AG04449 (cell line): ENCODE measurements at places on chromosomes 6 and 20.

GRCh38 chr6:27565839-27566779 is 93.2 kb upstream of the ZNF184 start:
- DNase-seq: no peak

DNA sequence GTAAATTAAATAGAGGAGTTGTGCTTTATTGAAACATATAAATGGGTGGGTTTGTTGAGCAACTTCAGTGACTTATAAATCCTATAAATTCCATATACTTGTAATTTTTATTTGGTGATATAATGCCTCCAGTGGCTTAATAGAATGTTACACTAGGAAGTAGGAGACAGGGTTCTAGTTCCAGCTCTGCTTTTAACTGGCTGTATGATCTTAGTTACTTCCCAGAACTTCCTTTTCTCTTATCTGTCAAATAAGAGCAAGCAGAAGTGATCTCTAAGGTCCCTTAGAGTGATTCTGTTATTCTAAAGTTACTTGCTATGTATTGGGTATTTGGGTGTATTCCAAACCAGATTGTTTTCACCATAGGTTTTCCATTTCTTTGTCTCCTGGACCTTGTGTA is 10.2 kb downstream of the ZSCAN23 start:
- DNase-seq: no peak

- no peak for DNase-seq
Observed at GRCh38 chr6:16367571-16367970, 129.2 kb downstream of the GMPR start.

DNA sequence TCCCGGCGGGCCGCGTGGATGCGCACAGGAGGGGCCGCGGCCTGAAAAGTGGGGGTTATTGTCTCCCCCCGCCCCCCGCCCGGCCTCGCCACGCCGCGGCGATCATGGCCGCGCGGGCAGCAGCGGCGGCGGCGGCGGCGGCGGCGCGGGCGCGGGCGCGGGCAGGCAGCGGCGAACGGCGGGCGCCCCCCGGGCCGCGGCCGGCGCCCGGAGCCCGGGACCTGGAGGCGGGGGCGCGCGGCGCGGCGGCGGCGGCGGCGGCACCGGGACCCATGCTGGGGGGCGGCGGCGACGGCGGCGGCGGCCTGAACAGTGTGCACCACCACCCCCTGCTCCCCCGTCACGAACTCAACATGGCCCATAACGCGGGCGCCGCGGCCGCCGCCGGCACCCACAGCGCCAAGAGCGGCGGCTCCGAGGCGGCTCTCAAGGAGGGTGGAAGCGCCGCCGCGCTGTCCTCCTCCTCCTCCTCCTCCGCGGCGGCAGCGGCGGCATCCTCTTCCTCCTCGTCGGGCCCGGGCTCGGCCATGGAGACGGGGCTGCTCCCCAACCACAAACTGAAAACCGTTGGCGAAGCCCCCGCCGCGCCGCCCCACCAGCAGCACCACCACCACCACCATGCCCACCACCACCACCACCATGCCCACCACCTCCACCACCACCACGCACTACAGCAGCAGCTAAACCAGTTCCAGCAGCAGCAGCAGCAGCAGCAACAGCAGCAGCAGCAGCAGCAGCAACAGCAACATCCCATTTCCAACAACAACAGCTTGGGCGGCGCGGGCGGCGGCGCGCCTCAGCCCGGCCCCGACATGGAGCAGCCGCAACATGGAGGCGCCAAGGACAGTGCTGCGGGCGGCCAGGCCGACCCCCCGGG is 637 bp downstream of the ARID1B start:
- DNase-seq: no peak

GRCh38 chr6:73058736-73059135 is 166.6 kb downstream of the KHDC1L start:
- DNase-seq: peak; percentile 45

- DNase-seq: no peak
Observed at GRCh38 chr6:43687079-43687436, 533 bp downstream of the MRPS18A start.

- no peak for DNase-seq
Observed at GRCh38 chr20:51715163-51715855, 52.9 kb downstream of the ATP9A start.

DNA sequence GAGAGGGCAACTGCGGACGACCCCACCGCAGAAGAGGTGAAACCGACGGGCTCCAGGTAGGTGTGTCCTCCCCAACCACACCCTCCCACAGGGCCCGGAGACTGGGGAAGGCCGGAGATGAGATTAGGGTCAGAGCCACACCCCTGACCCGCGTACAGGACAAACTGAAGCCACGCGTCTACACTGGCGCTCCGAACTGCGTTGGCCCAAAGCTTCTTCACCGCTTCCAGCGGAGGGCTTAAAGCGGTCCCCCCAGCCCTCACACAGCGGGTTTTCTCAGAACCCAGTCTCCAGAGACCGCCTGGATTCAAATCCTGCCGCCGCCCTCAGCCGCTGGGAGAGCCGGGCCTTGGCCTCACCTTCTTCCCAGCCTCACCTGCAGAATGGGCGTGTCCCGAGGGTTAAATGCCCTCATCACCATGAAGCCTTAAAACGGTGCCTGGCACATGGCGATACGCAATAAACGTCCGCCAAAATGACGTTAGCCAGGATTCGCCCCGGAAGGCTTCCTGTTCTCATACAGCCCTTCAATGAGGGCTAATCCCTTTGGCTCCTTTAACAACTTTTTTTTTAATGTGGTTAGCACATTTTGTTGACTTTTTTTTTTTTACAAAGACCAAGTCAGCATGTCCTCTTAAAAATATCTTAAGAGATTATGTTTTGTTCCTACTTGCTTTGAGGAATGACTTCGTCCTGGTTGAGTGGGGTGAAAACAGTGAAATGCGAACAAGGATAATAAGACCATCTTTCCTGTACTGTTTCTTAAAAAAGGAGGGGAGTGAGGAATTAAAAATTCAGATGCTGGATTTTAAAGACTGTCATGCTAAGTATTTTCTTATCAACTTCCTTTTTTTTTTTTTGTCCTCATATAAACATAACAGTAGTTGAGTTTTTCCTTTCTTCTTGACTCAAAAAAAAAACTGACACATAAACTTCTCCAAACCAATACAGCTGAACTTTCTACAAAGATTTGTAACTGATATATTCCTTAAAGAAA is 15.1 kb upstream of the ZNF217 start:
- no peak for DNase-seq

- DNase-seq: no peak
Observed at GRCh38 chr20:61767761-61768494, 297.8 kb downstream of the TAF4 start.

- DNase-seq: no peak
Observed at GRCh38 chr6:108687921-108688320, 127.2 kb downstream of the FOXO3 start.

- peak; percentile 54 for DNase-seq
Observed at GRCh38 chr6:130326496-130326895, 39.3 kb upstream of the TMEM200A start.

GRCh38 chr20:45828589-45828988 is 1.5 kb upstream of the TNNC2 start:
- DNase-seq: no peak

DNA sequence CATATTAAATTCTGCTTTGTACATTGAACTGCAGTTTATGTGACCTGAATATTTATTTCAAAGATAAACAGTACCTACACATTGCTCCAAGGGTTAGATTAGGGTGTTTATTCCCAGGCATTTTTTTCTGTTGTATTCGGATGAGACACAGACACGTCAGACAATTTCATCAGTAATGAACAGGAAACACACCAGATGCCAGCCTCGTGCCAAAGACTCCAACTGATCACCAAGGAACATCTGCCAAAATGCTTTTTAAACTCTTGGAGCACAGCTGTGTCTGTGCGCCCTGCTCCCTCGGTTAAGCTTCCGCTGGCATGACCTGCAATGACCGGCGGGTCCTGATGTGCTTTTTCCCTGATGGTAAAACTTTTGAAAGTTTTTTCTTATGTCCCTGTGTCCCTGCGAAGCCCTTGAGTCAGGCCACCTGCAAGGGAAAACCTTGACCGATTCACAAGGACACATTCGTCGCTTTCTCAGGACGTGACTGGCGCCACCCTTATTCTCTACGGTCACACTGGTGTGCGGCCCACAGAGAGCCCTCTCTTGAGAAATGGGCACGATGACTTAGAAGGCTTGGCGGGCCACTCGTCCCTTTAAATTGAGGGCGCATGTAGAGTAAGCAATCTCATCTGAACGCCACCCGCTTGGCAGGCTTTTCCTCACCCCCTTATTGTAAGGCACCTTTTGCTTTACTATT is 173.9 kb downstream of the QKI start:
- no peak for DNase-seq

- no peak for DNase-seq
Observed at GRCh38 chr6:167401525-167402194, 76.8 kb downstream of the TTLL2 start.

GRCh38 chr20:17969884-17970409 is 1.1 kb downstream of the MGME1 start:
- no peak for DNase-seq

GRCh38 chr20:1979106-1979778 is 14.6 kb downstream of the PDYN start:
- no peak for DNase-seq

DNA sequence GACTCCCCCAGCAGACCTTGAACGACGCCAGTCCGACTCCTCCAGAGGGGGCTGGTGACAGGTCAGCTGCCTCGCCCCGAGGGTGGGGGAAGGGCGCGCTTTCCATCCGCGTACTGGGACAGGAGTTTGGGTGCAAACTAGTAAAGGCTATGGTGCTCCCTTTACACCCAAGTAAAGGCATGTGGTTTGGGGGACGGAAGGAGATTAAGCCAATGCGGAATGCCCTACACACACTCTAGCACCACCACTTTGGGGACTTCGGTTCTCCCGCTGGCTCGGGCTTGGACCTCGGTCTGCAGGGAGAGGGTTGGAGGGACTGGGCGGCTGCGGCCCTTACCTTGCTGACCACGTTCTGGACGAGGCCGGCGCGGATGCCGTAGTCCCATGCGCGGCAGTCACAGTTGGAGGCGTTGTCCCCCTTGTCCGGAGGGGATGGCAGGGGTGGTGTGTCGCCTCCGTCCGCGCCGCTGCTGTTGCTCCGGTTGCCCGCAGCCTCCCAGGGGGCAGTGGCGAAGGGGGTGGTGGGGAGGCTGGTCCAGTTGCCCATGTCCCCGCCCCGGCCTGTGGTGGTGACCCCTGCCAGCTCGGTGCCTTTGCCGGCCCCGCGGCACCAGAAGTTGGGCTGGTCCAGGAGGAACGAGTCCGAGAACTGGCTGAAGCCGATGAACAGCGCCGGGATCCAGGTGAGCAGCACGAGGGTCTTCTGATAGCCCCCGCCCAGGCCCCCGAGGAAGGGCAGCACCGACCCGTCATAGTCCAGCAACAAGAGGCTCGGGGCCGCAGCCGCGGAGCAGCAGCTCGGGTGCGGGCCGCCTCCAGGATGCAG is 1.1 kb downstream of the SLC22A23 start:
- DNase-seq: no peak

DNA sequence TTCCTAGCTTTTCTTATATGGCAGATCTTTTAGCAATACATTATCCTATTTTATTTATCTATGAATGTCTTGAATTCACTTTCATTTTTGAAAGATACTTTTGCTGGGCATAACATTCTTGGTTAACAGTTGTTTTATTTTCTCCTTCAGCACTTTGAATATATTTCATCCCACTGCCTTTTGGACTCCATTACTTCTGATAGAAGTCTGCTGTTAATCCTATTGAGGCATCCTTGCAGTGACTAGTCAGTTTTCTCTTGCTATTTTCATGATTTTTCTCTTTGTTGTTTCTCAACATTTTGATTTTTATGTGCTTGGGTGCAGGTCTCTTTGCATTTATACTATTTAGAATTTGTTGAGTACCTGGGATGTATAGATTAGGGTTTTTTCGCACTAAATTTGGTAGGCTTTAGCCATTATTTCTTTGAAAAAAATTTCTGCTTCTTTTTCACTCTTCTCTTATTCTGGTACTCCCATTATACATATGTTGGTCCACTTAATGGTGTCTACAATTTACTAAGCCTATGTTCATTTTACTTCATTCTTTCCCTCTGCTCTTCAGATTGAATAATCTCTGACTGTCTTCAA is 53.2 kb downstream of the PHACTR3 start:
- DNase-seq: no peak

DNA sequence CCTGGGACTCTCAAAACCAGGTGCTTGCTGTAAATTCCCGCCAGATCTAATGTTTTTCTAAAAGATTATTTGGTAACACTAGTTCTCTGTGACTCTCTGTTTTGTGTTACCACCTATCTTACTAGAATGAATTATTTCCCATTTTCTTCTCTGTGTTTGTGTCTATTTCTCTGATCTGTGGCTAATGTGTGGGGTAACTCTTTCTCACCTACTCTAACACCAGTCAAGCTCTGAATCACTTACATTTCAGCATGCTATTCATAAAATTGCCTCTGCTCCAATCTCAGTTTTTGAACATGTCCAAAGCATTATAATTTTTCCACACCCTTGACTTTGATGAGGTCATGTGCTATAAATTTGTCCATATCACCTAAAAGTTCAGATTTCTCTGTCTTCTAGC is 23.2 kb upstream of the COL19A1 start:
- no peak for DNase-seq

GRCh38 chr6:169968541-169969270 is 217.3 kb downstream of the ERMARD start:
- DNase-seq: no peak

GRCh38 chr20:25586877-25587276 is 1.5 kb upstream of the NINL start:
- no peak for DNase-seq

DNA sequence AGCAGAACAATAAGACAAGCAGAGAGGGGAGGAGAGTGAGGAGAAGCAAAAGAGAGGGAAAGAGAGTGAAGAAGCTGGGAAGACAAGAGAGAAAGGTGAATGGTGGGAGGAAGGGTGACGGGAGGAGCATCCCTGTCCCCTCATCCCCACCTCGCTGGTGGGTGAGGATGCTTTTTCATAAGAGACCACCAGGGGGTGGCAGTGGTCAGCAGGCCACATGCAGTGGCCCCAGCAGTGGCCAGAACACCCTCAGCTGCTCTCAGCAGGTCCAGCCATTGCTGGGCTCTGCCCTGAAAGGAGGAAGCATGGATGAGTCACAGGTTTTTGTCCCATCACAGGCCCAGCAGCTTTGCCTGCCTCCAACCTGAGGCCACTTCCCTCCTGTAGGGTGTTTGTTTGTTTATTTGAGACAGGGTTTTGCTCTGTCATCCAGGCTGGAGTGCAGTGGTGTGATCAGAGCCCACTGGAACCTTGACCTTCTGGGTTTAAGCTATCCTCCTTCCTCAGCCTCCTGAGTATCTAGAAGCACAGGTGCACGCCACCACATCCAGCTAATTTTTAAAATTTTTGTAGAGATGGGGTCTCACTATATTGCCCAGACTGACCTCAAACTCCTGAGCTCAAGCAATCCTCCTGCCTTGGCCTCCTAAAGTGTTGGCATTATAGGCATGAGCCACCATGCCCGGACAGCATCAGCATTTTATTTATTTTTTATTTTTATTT is 24.0 kb downstream of the FGD2 start:
- no peak for DNase-seq
